ENCODE measurements at places on chromosomes 7 and 10.

DNA sequence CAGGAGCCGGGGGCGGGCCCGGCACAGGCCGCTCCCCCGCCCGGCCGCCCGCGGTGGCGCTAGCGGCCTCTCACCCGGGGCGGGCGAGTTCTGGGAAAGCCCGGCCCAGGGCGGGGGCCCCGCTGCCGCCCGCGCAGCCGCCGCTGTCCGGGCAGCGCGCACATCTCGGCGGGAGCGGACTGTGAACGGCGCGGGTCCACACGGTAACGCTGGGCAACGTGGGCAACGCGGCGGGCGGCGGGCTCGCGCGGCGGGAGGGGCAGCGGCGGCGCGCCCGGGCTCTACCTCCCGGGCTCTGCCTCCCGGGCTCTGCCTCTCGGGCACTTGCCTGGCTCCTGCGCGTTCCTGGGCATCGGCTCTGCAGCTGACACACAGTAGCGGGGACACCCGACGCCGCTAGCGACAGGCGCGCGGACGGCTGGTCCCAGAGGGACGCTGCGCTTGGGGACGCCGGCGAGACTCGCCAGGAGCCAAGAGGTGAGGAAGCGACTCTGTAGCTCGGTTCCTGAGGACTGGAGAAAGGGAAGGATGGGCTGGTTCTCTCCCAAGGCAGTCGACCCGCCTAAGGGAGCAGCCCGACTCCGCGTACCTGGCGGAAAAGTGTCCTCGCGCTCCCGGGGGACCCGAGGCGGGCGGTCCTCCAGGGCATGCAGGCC, at the start of gene PLCE1:
Gene PLCE1 (plus strand): TSS at position 150 of the 656 bp plus-strand sequence. CDS start 37,116 bp downstream, outside the sequence.
- DNase-seq = peak; percentile 59

DNA sequence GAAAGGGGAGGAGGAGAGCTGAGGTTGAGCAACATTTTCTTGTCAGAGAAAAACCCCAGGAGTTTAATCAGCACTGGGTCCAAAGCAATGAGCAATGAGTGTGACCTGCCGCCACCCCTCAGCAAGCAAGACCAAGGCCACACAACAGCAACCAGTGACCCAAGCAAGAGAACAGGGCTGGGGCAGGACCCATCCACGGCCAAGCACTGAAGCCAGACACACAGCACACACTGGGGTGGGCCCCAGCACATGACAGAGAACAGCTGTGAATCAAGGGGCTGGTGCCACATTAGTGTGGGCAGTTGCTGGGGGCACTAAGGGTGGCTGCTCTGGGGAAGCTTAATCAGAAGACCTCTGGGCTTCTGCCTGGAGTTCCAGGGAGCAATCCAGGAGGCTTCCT, 16.2 kb downstream of the TMEM72 start:
- peak; percentile 64 for DNase-seq

- no peak for DNase-seq
Measured at GRCh38 chr7:16785321-16785720, 19.5 kb downstream of the AGR2 start.

GRCh38 chr7:29314148-29314547, 119.6 kb downstream of the CHN2 start:
- DNase-seq = no peak

DNA sequence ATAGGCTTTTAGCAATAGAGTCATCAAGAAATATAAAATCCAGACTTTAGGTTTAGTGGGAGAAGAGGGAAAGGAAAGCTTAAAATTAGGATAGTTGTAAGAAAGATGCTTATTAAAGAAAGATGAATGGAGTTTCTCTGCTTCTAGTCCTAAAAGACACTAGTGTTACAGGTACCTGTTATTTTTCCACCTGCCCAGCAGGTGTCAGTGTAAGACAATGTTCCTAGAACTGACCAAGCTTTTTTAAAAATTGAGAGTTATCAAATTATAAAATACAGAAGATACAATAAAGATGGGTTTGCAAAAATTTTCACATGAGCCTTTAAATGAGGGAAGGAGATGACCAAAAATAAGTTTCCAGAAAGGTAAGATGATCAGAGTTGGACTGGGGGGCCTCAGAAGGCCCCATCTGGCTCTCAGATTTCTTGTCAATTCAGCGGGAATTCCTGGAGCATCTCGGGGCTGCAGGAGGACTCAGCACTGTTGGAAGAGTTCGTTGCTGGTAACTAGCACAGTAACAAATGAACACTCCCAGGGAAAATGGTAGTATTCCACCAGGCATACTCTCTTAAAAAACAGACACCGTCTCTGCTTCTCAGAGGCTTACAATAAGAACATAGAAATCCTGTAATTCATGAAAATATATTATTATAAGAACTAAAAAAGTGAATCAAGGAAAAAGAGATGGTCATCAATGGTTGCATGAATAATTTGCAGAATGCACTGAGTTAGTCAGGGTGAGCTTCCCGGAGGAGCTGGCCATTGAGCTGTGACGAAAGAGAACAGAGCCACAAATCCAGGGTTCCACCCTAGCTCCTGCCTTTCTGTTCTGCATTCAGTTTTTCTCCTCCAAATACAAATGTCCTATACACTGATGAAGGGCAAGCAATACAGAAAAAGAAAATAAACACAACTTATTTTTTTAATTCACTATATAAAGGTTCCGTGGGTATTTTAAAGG, 71.8 kb upstream of the PIK3CG start:
- no peak for DNase-seq

DNA sequence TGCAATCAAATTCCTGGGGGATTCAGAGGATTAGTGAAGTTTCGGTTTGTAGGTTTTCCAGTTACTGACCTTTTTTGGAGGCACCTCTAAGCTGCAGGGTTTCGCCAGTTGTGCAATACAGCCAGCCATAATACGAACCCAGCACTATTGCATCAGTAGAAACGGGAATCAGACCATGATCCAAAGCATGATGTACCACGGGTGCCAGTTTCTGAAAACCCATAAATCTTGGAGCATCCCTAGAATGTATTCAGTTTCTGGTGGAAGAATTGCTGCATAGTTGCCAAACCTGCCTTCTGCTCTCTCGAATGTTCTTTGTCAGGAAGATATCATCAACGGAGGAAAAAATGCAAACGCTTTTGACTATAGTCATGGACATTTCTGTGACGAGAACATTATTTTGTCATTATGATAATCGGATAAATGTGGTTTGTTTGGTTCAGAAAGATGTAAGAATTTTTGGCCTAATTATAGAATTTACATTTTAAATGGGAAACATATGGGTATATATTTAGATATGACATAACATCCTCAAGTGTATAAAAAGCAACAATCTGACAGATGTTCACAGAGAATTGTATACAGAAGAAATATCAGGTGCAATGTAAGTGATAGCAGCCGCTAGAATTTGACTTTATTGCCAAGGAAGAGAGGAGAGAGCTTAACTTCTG, 186.2 kb upstream of the PRKCQ start:
- DNase-seq = no peak

DNA sequence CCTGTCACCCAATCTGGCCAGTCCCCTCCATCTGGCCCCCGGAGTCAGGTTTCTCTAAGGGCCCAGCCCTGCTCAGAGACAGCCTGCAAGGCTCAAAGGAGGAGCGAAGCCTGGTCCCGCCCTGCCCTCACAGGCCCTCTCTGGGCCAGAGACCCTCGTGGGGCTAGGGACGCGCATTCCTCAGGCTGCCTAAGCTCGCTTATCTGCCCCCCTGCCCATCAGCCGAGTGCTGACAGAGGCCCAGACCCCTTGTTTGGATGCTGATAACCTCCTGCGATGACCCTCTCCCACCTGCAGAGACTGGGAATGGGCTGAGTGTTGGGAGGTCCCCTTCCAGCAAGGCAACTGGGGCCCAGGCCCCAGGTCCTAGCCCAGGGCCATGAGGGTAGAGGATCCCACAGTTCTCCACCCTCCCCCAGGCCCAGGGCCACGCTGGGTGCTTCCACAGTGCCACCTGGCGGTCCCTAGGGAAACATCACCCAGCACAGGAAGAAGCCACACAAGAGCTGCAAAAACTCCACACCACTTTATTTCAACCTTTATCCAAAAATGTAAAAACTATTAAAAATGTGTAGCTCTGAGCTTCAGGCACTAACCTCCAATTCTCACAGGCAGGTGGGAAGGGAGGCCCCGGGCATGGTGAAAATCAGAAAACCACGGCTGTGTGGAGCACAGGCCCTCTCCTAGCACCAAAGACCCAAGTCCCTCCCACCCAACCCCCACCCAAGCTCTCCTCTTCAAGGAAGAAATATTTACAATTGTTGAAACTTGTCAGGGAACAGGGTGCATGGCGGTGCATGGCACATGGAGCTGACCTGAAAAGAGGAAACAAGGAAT, 2.2 kb downstream of the NPM3 start:
- DNase-seq = peak; percentile 64

DNA sequence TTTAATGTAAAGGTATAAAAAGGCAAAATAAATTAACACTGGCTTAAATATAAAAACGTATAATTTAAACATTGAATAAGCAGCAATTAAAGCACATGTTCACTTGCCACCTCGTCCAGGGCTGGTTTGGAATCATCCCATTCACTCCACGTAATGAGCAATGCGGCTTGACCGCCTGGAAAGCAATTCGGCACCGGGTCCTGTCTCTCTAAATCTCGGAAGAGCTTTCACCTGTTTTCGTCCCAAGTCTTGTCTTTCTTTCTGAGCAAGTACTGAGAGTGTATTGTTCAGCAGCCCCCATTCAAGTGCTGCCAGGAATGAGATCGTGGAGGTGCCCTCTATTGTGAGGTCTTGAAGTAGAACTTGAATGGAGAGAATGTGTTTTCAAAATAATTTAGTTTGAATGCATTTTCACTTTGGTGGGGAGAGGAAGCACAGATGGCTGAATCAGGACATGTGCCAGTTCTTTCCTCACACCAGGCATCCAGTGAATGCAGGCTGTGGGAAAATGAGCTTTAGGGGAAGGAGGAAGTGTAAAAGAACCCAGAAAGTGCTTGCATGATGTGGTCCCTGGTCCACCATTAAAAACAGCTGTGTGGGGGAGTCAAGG, 515.2 kb downstream of the REEP3 start:
- no peak for DNase-seq

DNA sequence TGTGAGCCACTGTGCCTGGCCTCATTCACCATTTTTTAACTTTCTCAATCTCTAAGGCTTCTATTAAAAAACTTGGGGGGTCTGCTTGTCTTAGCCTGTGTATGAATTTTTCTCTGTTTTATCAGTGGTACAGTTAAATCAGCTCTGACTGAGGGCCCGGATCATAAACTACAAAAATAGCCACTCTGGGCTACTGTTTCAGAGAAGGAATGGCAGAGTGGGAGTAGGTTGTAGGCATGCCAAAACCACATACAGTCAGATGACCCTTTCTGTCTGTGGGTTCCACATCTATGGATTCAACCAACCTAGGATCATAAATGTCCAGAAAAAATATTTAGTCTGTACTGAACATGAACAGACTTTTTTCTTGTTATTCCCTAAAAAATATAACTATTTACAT, 21.3 kb downstream of the TBC1D12 start:
- DNase-seq = no peak

GRCh38 chr10:3734111-3734510, 50.9 kb downstream of the KLF6 start:
- DNase-seq = no peak

- no peak for DNase-seq
Measured at GRCh38 chr10:36534471-36535002, 590.9 kb upstream of the ANKRD30A start.

DNA sequence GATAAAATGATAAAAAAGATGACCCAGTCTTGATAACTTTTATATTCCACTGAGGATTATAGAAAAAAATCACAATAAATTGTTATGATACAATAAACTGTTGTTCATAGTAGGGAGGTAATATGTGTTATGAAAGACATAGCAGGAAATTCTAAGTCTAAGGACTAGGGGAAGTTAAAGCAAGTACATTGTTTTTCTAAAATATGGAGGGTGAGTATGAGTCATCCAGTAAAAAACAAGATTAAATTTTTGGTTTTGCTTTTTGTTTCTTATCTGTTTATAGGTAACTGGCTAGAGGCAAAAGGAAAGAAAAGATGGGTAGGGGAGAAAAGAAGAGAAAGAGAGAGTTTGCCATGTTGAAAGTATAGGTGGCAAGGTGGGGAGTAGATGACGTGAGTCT, 188.4 kb downstream of the POLR1F start:
- DNase-seq = no peak

- peak; percentile 12 for DNase-seq
Measured at GRCh38 chr10:30365278-30365677, 16.2 kb upstream of the MTPAP start.

DNA sequence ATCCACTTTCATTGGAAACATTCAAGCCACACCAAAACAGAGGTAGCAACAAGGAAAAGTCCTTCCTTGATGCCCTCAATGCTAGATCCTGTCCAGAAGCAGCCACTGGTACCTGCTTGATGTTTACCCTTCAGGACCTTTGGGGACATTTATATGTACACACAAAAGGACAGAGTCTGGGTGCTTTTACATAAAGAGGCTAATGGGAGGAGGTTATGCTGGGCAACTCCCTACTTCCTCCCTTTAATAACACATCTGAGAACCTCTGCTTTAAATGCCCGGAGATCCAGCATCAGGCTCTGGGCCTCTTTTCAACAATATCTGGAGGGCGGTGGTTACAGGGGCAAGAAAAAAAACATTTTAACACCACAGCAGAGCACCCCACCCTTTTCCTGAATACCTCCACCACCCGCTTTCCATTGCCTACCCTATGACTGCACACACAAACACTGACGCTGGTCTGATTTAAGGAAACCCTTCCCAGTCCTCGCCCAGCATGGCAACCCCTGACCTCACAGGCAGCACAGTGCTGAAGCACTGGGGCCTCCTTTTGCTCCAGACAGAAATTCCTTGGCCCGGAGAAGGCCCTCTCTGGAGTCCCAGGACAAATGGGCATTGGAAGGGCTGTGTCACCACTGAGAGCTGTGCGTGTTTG, 39.3 kb upstream of the DUSP5 start:
- DNase-seq = peak; percentile 40

GRCh38 chr10:96244354-96244753, 27.0 kb downstream of the BLNK start:
- DNase-seq = peak; percentile 40

GRCh38 chr7:112537822-112538387, 57.1 kb downstream of the LSMEM1 start:
- no peak for DNase-seq

- no peak for DNase-seq
Measured at GRCh38 chr7:6188389-6188788, 84.0 kb downstream of the CYTH3 start.

DNA sequence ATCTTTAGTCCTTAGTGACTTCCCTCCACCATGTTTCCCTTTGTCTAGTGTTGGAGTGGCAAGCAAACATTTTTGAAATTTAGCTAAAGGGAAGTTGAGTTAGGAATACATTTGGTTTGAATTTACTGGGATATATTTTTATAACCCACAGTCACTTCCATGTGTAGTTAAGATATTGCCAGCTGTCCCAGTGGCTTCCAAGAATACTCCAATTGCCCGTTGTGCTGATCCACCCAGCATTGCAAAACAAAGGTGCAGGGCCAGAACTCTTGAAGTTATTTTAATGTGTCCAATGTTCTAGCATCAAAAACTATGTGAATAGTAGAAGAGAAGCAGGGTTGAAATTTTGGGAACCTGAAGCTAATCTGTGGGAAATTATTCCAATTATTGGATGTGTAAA, 2.5 kb upstream of the P4HA1 start:
- no peak for DNase-seq
